ENCODE measurements at places on chromosomes 2 and 18.

- DNase-seq: no peak
These were observed 13.6 kb downstream of the B3GNT2 start for GRCh38 chr2:62209427-62209991.

DNA sequence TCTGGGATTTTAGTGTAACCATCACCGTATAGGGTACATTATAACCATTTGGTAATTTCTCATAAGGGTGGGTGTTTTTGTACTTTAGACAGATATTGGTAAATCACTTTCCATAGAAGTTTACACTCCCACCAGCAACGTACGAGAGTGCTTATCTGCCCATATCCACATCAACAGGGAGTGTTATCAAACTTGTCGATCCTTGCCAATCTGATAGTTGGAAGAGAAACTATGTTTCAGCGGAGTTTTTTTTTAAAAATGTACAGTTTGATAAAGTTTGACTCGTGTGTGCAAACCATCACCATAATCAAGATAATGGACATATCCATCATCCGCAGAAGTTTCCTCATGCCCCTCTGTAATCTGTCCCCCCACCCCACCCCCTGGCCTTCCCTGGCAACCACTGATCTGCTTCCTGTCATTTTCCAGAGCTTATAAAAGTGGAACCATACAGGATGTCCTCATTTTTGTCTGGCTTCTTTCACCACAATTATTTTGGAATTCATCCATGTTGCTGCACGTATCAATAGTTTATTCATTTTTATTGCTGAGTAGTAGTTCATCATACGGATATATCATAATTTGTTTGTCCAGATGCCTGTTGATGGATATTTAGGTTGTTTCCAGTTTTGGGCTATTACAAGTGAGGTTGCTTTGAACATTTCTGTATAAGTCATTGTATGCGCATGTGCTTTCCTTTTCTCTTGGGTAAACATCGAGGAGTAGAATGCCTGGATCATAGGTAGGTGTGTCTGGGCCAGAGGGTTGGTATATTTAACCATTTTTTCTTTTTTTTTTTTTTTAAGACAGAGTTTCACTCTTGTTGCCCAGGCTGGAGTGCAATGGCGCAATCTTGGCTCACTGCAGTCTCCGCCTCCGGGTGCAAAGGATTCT, 18.6 kb downstream of the GLI2 start:
- DNase-seq: peak; percentile 58

DNA sequence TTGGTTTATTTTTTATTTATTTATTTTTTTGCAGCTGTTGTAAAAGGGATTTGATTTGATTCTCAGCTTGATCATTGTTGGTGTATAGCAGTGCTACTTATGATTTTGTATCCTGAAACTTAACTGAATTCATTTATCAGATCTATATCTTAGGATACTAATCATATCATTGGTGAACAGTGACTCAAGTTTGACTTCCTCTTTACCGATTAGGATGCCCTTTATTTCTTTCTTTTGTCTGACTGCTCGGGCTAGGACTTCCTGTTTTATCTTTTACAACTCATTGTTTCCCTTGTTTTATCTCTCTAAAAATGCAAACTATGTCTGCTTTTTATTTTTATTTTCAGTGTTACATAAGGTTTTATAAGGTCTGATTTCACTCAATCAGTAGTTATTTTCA, 23.6 kb downstream of the SP100 start:
- DNase-seq: peak; percentile 22

GRCh38 chr2:19209575-19210341, 148.7 kb downstream of the OSR1 start:
- no peak for DNase-seq

DNA sequence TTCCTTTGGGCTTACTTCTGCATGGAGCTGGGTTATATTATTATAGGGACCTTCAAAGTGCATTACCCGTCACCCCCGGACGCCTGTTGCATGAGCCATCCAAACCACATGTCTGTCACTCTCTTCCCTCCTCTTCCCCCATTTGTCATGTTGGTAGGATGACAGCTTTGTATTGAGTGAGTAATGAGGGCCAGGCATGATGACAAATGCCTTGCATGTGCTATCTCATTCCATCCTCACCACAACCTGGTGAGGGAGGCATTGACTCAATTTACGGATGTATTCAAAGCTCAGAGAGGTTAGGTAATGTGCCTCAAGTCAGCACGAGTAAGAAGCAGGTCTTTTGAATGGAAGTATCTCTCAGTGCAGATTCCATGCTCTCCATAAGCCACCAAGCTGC, 510.5 kb upstream of the TNP1 start:
- DNase-seq: peak; percentile 97

DNA sequence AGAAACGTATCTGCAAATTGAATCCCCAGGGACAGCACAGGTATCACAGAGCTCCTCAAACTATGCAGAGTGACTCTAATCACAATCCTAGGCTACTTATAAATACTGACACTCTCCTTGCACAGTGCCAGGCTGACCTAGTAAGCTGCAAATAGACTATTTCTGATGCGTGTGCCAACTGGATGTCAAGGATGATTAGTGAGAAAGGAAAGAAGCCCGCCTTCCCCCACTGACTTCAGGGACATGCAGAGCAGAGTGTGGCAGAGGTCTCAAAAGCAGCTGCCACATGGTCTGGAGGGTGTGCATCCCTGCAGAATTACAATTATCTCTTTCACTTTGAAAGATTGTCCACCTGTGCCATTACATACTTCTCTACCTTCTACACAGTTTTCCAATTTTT, 235.6 kb downstream of the CPS1 start:
- no peak for DNase-seq

DNA sequence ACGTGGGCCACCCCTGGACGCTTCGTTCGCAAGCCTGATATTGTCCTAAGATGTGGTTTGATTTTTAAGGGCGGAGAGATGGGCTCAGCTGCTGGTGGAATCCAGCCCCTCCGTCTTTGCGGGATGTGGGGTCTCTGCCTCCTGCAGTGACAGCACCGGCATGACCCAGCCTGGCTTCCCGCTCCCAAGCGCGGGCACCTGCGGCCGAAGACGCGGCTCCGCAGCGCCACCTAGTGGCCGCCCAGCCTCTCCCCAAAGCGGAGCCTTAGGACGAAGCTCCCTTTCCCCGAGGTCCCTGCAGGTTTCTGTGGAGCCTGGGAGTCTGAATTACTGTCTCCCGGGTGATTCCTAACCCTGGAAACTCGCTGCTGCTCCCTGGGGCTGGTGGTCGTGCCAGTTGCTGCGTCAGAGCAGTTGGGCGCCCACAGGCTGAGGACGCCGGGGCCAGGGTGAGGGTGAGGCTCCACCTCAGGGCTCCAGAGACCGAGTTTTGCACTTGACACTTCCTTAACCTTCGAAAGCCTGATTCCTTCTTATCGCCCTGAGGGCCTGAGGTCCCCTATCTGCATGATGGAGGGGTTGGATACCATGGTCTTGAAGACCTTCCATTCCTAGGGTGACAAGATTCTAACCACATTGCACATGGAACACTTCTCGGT, 137.5 kb downstream of the TPO start:
- peak; percentile 32 for DNase-seq

GRCh38 chr2:11022591-11023273, 111.0 kb downstream of the KCNF1 start:
- DNase-seq: no peak

DNA sequence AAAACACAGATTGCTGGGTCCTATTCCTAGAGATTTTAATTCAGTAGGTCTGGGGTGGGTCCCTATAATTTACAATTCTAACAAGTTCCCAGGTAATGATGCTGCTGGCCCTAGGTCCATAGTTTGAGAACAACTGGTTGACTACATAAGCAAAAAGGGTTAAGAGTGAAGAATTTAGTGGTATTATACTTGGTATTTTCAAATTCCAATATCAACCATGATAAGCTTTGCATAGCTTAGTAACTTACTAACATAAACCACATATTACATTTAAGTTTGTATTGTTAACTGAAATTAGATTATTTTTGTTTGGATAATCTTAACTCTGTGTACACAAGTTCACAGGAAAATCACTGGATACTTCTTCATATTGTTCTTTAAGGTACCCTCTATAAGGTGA, 862.9 kb upstream of the ACVR2A start:
- DNase-seq: peak; percentile 37

DNA sequence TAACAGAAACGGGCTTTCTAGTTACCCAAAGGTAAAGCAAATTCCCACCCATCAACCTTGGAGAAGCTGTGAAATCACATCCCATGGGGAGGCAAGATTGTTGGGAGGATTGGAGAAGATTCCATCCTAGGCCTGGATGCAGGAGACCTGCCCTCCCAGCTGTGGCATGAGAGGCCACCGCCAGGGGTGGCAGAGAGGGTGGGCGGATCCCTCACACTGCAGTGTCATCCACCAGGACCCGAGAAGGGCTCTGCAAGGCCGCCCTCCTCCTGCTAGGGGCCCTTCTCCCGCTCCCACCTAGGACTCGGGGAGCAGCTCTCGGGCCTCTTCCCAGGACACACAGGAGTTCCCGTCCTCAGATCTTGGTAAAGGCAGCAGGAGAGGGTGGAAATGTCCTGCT, 15.5 kb upstream of the ATG16L1 start:
- no peak for DNase-seq

DNA sequence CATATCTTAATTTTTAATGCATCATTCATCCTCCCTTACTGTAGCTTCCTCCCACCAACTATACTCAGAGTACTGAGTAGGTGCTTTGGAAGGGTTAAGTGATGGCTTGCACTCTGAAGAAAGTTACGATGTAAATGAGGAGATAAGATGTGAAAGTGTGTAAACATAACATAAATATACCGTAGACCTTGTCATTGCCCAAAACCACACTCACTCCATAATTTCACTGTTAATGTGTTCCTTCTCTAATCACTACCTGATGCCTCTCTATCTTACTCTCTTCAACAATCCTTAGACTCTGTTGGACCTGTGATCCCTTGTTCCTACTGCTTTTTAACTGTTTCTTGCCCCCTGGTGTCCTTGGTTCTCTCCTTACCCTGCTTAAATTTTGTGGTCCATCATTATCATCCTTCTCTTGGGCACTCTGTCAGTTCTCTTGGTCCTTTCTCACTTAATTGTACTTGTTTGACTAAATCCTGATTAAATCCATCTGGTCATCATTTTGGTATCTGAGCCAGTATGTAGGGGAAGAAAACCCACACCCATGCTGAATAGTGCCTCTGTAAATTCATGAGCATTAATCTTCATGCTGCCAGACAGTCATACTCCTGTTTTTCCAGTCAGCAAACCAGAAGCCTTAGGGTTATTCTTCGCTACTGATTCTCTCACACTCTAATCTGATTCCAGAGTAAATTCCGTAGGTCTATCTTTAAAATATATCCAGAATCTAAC, 45.0 kb downstream of the PMS1 start:
- DNase-seq: no peak

DNA sequence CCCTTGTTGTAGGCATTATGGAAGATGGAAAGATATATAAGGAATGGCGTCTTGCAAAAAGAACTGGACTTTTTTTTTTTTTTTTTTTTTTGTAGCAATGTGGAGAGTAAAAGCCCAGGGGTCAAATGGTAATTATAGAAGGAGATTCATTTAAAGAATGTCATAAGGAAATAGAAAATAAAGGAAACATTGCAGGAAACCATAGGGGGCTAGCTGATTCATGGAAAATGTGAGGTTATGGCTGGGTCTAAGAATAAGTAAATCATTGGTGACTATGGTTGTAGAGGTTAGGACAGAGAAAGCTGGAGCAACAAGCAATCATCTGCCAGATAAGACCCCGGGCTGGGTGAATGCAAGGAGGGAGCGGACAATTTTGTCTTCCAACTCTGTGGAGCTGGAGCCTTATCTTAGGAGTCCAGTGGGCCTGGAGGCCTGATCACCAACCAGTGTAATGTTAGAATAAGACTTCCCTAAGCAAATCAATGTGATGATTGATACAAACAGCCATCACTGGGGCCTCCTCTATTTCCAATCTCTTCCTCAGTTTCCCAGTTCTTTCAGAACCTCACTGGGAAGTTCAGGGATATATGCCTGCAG, 201.2 kb upstream of the TNP1 start:
- peak; percentile 44 for DNase-seq

GRCh38 chr2:64998658-64999061, 9.5 kb downstream of the SLC1A4 start:
- peak; percentile 92 for DNase-seq

DNA sequence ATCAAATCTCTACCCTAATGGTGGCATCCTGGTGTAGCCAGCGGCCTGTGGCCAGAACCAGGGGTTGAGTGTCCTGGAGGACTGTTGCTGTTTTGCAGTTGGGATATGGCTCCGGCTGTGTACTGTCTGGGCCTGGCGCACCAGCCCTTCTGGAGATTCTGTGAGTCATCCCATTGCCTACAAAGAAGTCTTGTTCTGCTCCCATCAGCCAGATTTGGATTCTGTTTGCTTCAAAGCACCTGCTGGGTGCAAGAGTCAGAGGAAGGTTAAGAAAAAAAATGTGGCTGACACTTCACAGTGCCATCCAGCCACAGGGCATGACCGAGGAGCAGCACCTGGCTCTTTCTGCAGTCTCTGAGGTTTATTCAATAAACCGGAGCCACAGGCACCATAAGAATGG, 41.0 kb upstream of the ASAP2 start:
- DNase-seq: no peak

DNA sequence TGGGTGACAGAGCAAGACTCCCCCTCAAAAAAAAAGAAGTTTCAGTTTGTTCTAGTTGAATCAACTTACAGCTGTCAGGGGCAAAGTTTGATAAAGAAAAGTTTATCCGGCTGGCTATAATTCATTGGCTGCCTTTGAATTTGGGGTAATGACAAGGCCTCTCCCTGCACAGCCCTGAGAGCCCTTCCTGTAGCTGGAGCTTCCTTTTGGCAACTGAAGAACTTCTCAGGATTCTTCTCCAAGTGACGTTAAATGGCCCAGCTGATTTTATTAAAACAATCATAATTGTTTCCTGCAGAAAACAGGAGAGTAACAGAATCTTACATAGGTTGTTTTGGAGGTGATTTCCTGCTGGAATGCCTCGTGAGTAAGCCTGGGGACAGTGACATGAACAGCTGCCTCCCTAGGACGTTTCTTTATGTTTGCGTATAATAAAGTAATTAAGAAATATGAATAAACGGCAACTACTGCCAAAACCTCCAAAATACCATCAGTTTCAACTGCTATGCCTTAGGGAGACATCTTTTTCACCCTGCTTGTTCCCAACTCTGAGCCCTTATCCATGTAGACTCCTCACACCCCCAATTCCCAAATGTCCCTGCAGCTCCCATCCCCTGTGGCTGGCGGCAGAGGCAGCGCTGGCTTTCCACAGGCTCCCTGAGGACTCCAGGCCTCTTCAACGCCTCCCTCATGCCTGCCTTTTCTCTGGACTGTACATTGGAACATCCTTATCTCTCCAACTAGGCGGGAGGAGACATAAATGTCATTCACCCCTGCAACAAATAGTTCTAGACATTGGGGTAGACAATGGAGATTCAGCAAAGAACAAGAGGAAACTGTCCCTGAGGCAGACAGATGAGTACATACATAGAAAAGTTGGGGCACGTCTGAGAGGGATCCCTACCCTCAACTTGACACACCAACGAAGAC, 59.2 kb upstream of the FZD7 start:
- DNase-seq: no peak

- DNase-seq: peak; percentile 9
These were observed 356.9 kb upstream of the SMIM21 start for GRCh38 chr18:75784390-75784789.

- DNase-seq: no peak
These were observed 367.4 kb downstream of the EPHA4 start for GRCh38 chr2:221204699-221205098.

- DNase-seq: no peak
These were observed 586.8 kb upstream of the CNTNAP5 start for GRCh38 chr2:123438251-123438650.
